ENCODE measurements at places on chromosomes 2 and 18.

DNA sequence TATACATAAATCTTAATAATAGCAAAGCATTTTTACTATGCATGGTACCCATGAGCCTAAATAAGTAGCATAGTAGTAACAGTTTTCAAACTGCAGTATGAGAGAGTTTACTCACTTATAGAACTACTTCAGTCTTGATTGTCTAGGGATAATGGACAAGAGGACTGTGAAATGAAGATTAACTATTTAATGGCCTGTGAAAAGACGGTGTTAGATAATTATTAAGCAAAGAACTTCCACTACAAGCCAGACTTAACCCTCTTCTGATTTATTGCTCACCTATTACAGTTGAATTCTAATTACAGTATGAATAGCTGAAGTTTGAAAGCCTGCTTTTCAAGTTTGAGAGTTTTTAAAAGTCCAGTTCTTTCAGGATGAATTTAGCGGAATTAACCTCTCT is 18.9 kb downstream of the PIK3C3 start:
- no peak for ATAC-seq

GRCh38 chr2:221034026-221034701 is 537.9 kb downstream of the EPHA4 start:
- no peak for ATAC-seq

GRCh38 chr2:138930571-138930970 is 150.4 kb upstream of the NXPH2 start:
- no peak for ATAC-seq

- ATAC-seq = peak; percentile 75
Observed at GRCh38 chr18:31658670-31659575, 25.5 kb downstream of the B4GALT6 start.

DNA sequence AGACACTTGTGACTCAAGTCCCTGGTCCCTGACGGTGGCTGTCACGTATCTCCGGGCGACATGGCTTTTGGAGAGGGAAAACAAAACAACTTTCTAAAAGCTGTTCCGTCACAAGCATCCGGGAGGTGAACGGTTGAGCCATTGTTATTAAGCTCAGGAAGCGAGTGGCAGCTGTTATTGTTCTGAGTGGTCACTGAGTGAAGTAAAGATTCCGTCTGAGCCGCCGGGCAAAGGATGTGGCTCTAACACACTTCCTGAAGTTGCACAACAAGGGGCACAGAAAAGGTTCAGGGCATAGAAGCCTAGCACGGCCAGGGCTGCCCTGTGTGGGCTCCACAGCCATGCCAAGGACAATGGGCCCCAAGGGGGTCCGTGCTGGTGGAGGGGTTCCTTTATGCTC is 24.3 kb downstream of the INPP5D start:
- ATAC-seq = peak; percentile 38

DNA sequence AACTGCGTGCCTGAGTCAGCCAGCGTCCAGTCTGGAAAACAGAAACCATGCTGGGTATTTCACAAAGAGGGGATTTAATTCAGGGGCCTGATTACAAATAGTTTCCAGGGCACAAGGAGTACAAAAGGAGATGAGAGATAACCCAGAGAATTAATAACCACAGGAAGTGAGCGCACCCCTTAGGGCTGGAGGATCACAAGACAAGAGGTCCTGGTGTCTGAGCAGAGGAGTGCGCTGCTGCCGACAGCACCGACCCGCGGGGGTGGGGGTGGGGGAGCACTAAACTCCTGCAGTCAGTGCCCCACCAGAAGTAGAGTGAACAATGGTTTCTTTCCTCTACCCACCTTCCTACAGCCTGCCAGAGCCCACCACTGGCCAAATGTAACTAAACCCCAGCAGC is 20.8 kb upstream of the MAL start:
- no peak for ATAC-seq

GRCh38 chr18:23068011-23068410 is 67.3 kb upstream of the CABLES1 start:
- ATAC-seq = no peak

GRCh38 chr2:19363474-19363778 is 5.0 kb upstream of the OSR1 start:
- no peak for ATAC-seq

- ATAC-seq = no peak
Observed at GRCh38 chr2:14790041-14790640, 157.6 kb downstream of the LRATD1 start.

- ATAC-seq = no peak
Observed at GRCh38 chr2:64363140-64363539, 90.8 kb upstream of the LGALSL start.

DNA sequence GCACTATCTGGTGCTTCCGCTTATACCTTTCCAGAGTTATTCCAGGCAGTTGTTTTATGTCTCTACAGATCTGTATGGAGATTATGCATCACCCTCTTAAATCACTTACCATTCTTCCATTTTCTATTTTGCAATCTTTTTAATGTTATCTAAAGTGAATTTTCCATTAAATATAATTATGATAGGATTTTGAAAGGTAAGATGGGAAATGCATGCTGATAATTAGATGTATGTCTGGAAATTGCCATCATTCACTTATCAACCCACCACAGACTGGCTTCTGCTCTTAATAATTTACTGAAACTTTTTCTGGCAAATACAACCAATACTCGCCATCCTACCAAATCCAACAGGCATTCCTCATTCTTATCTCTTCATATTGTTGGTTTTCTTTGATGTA is 227.4 kb upstream of the MC4R start:
- ATAC-seq = no peak

DNA sequence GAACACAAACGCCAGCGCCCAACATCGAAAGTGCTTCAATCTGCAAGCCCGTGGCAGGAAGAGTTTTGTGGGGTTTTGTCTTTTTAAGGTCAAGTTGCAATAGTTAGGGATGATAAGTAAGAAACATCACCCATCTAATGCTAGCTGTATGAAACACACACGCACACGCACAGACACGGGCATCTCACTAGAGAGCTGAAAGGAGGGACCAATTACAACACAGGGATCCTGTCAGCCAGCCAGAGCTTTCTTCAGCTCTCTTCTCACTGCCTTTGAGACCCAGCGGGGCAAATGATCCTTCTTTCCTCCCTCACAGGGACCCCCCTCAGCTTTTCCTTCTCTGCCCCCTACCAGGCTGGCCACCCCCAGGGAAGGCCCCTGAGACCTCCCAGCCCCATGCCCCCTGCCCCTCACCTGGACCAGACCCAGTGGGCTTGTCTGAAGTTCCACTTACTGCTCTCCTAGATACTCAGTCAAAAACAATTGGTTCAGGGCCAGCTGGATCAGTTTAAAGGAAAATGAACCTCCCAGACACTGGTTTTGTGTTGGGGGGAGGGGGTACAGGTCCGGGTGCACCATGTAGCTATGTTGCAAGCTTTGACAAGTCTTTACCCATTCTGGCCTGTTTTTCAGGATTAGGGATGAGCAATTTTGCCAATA is 17.9 kb downstream of the CYP26B1 start:
- no peak for ATAC-seq

DNA sequence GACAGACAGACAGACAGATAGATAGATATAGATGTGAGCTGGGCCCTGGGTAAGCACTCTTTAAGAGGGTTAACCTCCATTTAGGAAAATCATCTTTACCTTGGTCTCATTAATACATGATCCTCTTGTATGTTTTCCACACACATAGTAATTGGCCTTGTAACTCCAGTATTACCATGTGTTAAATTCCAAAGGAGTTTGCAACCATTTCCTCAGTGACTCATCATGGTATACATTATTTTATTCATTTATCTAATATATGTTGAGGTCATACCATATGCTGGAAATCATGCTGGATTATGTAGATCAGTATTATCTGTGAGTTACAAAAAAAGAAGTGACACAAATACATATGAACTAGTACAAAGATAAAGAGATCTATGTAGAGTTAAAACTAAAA is 504.3 kb downstream of the DCC start:
- no peak for ATAC-seq

DNA sequence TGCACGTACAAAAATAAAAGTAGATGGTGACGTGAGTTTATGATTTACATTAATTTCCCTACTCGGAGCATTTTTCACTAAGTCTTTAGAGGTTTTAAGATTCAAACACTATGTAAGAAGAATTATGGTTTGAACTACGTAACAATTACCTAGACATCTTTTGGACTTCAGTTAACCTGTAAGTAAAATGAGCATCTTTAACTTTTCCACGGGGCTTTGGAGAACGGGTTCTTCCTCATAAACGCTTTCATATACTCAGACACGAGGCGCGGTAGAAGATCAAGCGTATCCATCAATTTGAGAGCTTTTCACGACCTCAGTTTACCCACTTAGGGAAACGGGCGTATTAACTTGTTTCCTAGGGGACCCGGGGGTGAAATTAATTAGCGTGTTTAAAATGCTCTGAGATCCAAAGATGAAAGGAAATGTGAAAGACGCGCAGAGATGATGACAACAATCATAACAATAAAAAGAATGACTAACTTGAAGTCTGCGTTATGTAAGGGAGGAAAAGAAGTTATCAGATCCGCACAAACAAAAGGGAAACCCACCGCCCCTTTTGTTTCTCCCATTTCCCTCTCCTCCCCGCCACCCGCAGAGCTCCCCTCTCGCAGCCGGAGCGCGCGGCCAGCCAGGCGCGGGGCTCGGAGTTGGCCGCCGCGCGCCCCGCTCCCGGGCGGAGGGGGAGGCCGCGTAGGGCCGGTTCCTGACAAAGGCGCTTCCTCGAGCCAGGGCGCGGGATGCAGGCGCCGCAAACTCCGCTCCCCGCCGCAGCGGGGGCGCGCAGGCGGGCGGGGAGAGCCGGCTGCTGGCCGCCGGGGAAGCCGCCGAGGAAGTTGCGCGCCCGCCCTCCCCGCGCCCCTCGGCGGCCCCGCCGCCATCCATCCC is 807 bp downstream of the PELI1 start:
- peak; percentile 0 for ATAC-seq

DNA sequence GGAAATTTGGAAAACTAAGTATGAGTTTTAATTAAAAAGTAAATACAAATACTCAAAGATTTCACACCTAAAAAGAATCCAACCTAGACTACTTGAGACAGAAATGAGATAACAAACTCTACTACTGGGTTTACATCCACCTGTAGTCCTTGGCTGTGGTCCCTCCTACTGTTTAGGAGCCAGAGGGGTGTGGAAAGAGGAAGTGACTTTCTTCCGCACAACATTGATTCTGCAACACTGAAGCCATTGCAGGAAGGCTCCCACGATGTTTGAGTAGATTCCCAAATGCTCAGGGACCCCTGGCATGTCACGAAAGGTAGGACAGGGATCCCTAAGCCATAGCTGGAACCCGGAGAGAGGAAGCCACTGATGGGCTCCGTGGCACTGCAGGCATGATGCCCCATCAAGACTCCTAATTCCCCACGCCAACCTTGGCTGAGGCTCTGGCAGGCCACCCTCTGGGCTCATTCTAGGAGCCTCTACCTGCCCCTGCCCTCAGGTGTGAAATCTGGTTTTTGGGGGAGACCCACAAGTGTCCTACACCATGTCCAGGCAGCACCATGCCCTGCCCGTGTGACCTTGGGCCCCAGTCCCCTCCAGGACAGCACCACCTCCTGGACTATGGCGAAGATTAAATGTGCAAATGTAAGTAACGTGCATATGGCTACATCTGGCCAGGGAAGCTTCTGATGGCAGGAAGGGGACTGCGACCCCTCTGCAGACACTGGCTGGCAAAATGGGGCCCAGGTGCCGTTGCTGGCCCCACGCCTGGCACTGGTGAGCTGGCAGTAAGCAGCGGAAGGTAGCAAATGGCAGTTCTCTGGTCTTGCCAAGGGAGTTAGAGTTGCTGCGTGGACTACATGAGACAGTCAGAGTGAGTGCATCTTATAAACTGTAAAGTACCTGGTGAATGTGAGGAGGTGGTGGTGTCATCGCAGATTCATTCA is 38.2 kb upstream of the MAL start:
- no peak for ATAC-seq

DNA sequence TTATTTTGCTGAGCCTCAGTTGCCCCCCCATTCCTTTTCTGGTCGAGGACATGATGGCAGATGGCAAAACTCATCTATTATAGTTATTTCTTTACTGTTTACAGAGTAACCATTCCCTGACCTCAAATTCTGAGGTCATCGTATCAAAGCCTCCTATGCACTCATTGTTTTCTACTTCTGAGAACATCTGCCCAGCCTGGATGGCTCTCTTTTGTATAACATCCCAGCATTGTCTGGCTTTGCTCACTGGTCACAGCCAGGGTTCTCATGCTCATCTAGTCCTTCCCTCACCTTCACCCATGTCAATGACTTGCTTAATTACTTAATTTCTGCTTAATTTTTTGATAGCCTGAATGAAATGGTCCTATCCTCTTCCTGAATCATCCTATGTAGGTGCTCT is 472.1 kb downstream of the PARD3B start:
- no peak for ATAC-seq

DNA sequence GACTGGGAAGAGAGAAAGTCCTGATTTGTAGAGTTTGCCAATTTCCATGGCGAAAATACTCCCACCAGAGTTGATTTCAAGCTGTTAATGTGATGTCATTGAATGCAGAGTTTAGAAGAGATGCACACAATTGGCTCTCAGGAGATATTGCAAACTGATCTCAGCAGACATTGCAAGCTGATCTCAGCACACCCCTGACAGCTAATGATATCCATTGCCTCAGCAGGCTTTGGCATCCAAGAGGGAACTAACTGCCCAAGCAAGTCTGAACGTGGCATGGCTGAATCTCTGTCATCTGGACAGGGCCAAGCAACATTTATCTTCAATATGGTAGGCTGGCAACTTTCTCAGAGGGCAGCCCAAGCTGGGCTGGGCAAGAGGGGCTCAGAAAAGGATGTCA is 78.4 kb upstream of the CYP1B1 start:
- no peak for ATAC-seq

GRCh38 chr2:211458974-211459373 is 902.6 kb downstream of the CPS1 start:
- ATAC-seq = no peak

DNA sequence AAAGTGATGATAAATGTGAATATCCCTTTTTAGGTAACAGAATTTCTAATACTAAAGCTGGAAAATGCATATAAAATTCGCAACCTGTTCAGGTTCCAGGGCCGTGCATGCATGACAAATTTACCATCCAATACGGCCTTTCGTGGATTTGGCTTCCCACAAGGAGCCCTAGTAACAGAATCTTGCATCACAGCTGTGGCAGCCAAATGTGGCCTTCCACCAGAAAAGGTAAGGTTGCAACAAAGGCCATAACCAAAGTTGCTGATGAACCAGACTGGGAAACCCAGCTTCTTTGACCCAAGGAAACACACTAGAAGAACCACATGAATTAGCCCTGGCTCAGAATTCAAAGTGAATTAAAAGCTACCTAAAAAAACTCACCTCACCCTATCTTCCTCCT is 49.6 kb upstream of the BZW1 start:
- no peak for ATAC-seq

DNA sequence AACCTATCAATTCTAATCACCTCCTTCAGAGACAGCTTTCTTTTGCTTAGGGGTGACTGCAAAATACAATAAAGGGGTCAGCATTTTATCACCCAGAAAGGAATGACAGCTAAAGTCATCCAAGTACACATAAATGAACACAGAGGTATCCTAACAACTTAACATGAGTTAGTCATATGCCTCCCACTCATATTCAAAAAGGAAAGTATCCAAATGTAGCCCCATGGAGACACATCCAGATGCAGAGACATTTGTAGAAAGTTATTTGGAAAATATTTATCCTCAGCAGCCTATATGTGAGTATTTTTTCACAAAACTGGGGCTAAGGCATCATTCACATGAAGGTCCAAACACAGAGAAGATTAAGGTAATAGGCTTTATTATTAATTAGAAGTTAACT is 1579.7 kb upstream of the SLC39A10 start:
- no peak for ATAC-seq

Measured in stimulated activated memory B cell treated with anti-CD40 and anti-IgM and Interleukin-4, amounts not matched to agents 10 μg/mL and 1 μg/mL and 100 μg/mL, for 72 hours (primary cell).